ENCODE measurements at places on chromosomes 11 and 22. TPM values are rescaled to one million over a fixed set of nuclear protein-coding genes. Genes with fewer than 3 reads are reported as not detected.
A peak's percentile ranks its signal among the peaks of the same experiment; 100 is the strongest.

- H3K27me3 ChIP-seq, result no peaks in the 10 kb centered on the region
- no peaks in the 10 kb centered on the region for H3K36me3 ChIP-seq
- no peak for DNase-seq
Observed at GRCh38 chr11:64970731-64971151, 1.2 kb downstream of the MAJIN start.

GRCh38 chr11:6270584-6271246 lies 11.1 kb downstream of the CCKBR start:
- no peaks in the 10 kb centered on the region for H3K36me3 ChIP-seq
- no peak for DNase-seq
- peaks cover 18% of the 10 kb centered on the region for H3K4me1 ChIP-seq
- H3K4me3 ChIP-seq, result no peak overlapping the region

The OR5A1 gene
- total RNA-seq, result not detected

DNA sequence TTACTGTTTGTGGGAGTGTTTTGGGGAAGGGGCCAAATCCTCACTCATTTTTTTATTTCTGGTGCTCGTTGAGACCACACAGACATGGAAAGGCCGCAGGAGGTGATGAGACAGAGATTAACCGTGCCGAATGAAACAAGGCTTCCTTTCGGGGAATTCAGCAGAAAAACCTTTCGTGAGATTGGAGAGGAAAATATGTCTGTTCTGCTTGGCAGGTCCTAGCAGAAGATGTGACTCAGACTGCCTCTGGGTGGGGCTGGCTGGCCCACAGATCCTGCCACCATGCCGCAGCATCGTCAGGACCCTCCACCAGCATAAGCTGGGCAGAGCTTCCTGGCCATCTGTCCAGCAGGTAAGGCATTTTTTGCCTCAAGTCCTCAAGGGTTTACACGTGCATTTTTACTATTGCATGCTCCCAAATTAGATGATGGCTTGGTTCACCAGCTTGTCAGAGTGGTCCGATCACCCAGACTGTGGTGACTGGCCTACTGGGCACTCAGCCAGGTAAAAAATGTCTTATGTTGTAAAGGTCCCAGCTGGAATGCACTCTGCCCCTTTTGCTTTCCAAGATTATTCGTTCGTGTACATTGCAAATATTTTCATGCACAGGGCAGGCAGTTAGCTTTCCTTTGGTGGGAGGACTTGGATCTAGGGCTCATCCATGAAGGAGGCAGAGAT lies 1.5 kb downstream of the DDB2 start:
- H3K27ac ChIP-seq, result peak overlapping the region; percentile 97
- H3K4me1 ChIP-seq, result peaks cover 14% of the 10 kb centered on the region
- DNase-seq, result no peak
- H3K27me3 ChIP-seq, result no peaks in the 10 kb centered on the region
- H3K36me3 ChIP-seq, result no peaks in the 10 kb centered on the region

The FAM111B gene
- total RNA-seq, result not detected

- DNase-seq, result no peak
- no peaks in the 10 kb centered on the region for H3K4me1 ChIP-seq
- H3K27me3 ChIP-seq, result no peaks in the 10 kb centered on the region
- H3K36me3 ChIP-seq, result no peaks in the 10 kb centered on the region
Observed at GRCh38 chr11:101807531-101807930, 107.3 kb upstream of the CEP126 start.

GRCh38 chr11:14953904-14954303 lies 18.2 kb downstream of the CALCA start:
- no peak overlapping the region for H3K4me3 ChIP-seq
- H3K4me1 ChIP-seq, result no peaks in the 10 kb centered on the region
- H3K27ac ChIP-seq, result no peak overlapping the region
- no peaks in the 10 kb centered on the region for H3K36me3 ChIP-seq

The GAB4 gene
- not detected for total RNA-seq

- peaks cover 58% of the 10 kb centered on the region for H3K4me1 ChIP-seq
- H3K36me3 ChIP-seq, result no peaks in the 10 kb centered on the region
- peak overlapping the region; percentile 97 for H3K27ac ChIP-seq
- peak overlapping the region; percentile 46 for H3K4me3 ChIP-seq
- H3K27me3 ChIP-seq, result no peaks in the 10 kb centered on the region
- peak; percentile 77 for DNase-seq
Observed at GRCh38 chr11:118621071-118621783, 13.8 kb downstream of the PHLDB1 start.

DNA sequence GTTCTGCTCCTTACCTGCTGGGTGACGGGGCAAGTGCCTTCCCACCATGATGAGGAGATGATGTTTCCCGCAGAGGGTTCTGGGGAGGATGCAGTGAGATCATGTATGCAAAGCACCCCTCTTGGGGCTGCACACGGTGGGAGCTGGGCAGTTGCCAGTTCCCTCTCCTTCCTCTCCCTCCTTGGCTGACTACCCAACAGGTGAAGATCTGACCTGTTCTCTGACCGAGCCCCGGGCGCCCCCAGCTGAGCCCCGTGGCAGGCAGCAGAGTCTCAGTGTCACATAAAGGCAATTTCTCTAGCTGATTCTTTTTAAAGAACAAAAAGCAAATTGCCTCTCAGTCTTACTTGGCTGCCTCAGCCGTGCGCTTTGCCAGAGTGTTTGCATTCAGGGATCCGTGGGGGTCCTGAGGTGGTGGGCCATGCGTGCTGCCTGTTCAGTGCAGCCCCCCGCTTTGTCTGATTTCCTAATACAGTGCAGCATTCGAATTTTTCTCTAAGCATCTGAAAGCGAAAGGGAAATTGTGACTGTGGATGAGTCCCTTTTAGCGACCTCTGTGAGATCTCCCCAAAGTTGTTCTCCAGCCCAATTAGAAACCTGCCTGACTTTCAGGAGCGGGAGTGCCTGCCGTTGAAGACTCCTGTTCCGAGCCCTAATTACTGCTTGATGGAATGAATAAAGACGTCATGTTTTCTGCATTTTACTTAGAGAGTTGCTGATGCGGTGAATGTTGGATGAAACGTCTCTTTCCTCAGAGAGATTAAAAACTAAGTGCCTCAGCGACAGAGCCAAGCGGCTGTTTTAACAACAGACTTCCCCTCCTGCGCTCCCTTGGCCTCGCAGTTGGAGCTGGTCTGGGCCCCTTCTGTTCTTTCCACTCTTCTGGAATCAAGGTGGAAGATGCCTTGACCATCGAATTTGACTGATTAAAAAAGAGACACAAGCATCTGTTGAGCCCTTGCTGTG lies 86.0 kb downstream of the GRIK4 start:
- H3K27ac ChIP-seq, result no peak overlapping the region
- no peaks in the 10 kb centered on the region for H3K36me3 ChIP-seq
- H3K4me1 ChIP-seq, result no peaks in the 10 kb centered on the region
- H3K27me3 ChIP-seq, result no peaks in the 10 kb centered on the region
- DNase-seq, result no peak

The APOL5 gene
- not detected for total RNA-seq

The CD82 gene
- total RNA-seq, result 13.6 TPM

- DNase-seq, result no peak
- H3K36me3 ChIP-seq, result no peaks in the 10 kb centered on the region
- no peaks in the 10 kb centered on the region for H3K27me3 ChIP-seq
- peaks cover 5% of the 10 kb centered on the region for H3K4me1 ChIP-seq
- no peak overlapping the region for H3K27ac ChIP-seq
Observed at GRCh38 chr11:8905528-8906165, 5.3 kb upstream of the AKIP1 start.

The COMT gene
- 245 TPM for total RNA-seq

DNA sequence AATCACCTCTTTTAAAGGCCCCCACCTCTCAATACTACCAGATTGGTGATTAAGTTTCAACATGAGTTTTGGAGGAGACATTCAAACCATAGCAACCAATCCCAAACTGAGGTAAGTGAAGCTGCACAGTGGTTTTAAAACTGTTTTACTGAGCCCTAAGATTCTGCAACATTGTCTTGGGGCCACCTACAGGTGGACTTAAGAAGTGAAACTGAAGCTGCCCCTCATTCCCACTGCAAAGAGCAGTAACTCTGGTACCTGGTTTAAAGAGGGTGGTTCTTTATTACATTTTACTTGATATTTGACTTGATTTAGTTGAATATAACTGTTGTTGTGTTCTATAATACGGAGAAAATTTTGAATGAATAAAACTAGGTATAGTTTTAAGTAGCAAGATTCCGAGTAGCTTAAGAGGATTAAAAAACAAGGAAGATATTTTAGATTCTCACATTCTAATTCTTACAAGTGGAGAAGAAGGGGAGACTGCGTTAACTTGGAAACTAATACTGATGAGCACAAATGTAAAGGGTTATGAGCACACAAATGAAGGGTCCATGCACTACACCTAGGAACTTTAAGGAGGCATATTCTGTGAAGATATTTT lies 26.7 kb downstream of the SYT9 start:
- H3K27ac ChIP-seq, result no peak overlapping the region
- H3K36me3 ChIP-seq, result no peaks in the 10 kb centered on the region
- no peaks in the 10 kb centered on the region for H3K4me1 ChIP-seq
- no peaks in the 10 kb centered on the region for H3K27me3 ChIP-seq

- H3K4me3 ChIP-seq, result no peak overlapping the region
- no peaks in the 10 kb centered on the region for H3K36me3 ChIP-seq
- no peak overlapping the region for H3K27ac ChIP-seq
- H3K4me1 ChIP-seq, result no peaks in the 10 kb centered on the region
Observed at GRCh38 chr11:68946416-68947090, 34.2 kb downstream of the MRGPRD start.

GRCh38 chr22:25942856-25943411 lies 200.9 kb downstream of the MYO18B start:
- peaks cover 19% of the 10 kb centered on the region for H3K4me1 ChIP-seq
- peak overlapping the region; percentile 77 for H3K27ac ChIP-seq
- DNase-seq, result peak; percentile 76
- H3K36me3 ChIP-seq, result peaks cover 34% of the 10 kb centered on the region

The RTN4RL2 gene
- 2.8 TPM for total RNA-seq

- no peaks in the 10 kb centered on the region for H3K4me1 ChIP-seq
- H3K36me3 ChIP-seq, result no peaks in the 10 kb centered on the region
- no peak overlapping the region for H3K27ac ChIP-seq
- DNase-seq, result no peak
- no peaks in the 10 kb centered on the region for H3K27me3 ChIP-seq
Observed at GRCh38 chr22:20276468-20276867, 8.3 kb upstream of the RTN4R start.

The ACR gene
- total RNA-seq, result not detected

DNA sequence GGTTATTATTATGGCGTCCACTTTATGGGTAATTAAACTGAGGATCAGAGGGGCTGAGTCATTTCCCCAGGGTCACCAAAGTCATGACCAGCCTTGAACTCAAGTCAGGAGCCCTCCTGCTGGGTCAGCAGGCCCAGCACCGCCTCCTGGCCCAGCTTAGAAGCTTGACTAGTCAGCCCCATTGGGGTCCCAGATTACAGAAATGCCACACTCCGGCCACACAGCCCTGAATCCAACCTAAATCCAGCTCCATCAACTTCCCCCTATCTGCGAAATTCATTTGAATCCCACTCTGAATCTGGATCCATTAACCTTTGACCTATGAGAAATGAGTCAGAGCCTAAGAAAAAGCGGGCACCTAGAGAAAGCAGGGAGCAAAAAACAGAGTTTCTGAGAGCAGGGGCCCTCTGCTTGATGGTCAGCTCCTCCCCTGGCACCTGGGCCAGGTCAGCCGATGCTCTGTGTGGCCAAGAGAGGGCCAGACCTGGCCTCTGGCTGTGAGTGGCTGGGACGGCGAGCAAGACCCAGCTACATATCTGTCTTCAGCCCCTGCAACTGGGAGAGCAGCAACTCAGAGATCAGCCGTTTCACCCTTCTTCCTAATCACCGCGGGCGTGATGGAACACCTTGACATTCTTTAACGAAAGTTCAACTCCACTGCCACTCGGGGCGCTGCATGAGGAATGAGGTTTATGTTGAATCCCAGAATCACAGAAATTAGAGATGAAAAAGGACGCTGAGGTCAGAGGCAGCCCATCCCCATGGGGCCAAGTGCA lies 196.1 kb downstream of the TRIM29 start:
- no peaks in the 10 kb centered on the region for H3K27me3 ChIP-seq
- no peak overlapping the region for H3K27ac ChIP-seq
- no peak overlapping the region for H3K4me3 ChIP-seq
- no peak for DNase-seq

- H3K36me3 ChIP-seq, result no peaks in the 10 kb centered on the region
- no peaks in the 10 kb centered on the region for H3K4me1 ChIP-seq
- no peak for DNase-seq
- H3K27me3 ChIP-seq, result no peaks in the 10 kb centered on the region
- no peak overlapping the region for H3K27ac ChIP-seq
Observed at GRCh38 chr11:50155508-50155907, 122.8 kb downstream of the OR4C45 start.

DNA sequence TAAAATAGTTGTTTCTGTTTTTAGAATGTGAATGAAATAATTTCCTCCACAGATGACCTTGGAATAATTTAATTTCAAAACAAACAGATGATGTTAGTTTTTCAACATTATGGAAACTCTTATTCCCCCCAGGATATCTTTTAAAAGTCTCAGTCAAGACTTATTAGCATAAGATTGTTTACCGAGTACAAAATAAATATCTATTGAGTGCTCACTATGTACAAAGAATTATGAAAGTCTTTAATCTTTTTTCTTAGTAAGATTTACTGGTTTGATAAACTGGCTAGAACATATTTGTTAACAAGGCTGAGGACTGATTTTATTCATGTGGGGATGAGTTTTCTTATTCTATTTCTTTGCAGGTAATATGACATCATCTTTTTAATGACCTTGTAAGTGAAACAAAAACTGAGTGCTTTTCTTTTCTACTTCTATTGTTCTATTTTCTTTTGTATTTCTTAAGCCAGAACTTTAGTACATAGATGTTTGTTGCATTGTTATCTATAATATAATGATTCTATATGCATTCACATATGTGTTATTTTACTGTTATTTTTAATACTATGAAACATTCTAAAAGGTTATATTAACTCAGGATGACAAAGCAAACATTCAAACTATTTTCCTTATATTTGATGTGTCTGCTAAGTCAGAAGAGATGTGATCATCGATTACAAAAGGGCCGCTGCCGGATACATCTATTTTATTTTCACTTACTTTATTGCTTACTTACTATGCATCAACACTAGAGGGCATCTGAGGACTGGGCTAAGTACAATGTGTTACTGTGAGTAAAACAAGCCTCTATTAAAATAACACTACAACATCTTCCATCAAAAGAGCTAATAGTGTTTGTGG lies 111.0 kb upstream of the ARHGAP42 start:
- H3K36me3 ChIP-seq, result no peaks in the 10 kb centered on the region
- no peak overlapping the region for H3K27ac ChIP-seq

The RAG1 gene
- total RNA-seq, result 0.24 TPM

Measured in gastrocnemius medialis (tissue), 4 donors.